ENCODE measurements at places on chromosomes 6 and 20.

DNA sequence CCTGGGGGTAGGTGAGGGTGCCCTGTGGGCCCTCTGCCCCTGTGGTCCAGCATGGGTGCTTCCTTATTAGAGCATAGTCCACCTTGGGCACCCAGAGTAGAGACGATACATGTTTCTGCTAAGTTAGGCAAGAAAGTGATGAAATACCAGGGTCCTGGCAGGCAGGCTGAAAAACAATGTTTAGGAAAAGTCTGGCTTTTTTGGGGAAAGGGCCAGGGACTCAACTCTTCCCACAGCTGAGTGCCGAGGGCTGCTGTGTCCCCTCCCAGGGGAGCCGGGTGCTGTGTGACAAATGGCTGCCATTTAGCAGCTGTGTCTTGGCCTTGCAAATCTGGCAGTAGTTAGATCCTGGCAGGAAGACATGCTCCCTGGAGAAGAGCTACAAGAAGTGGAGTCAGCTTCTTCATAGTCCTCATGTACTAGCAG is 61.5 kb downstream of the RREB1 start:
- no peak for DNase-seq

GRCh38 chr6:118864341-118865099 is 29.4 kb upstream of the ASF1A start:
- DNase-seq, result peak; percentile 28

DNA sequence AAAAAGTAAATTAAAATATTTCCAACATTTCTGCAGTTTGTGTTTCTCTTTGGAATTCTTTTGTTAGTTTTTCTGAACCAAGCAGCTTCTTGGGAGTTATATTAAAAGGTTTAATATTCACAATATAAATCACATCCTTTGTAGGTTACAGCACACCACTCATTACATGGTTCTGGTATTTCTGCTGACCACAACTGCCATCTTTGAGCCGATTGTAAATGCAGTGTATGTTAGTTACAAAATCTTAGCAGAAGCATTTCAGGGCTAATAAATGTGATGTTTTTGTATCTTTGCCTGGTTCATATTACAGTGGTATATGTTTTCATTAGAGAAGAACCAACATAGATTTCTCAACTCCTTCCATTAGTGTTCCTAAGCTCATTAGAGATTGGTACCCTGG is 19.1 kb upstream of the TSHZ2 start:
- DNase-seq, result no peak

- no peak for DNase-seq
Measured at GRCh38 chr20:6605055-6605935, 162.2 kb upstream of the BMP2 start.

DNA sequence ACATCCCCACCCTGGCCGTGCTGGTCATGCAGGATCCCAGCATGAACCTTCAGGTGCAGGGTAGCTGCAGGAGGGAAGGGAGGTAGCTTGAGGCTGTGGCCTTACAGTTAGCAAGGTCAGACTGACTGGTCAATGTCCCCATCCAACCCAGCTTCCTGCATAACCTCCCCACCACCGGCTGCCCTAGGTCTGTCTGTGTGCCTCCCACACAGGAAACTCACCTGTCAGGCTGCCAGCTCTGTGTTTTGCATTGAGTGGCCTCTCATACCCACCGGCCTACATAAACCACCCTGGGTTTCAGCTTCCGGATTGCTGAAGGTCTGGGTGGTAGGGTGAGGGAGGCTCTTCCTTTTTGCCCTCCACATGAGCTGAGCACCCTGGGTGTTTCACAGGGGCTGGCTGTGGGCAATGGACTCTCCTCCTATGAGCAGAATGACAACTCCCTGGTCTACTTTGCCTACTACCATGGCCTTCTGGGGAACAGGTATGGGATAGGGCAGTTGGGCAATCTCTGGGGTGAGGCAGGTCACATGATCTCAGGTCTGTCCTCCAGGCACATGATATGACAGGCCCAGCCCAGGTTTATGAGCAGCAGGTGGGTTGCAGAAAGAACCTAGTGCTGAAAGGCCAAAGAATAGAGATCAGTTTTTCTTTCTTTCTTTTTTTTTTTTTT is 1.8 kb downstream of the CTSA start:
- no peak for DNase-seq

GRCh38 chr6:163529605-163530004 is 115.1 kb downstream of the QKI start:
- no peak for DNase-seq

GRCh38 chr6:8731874-8732273 is 296.5 kb upstream of the SLC35B3 start:
- no peak for DNase-seq

- DNase-seq, result no peak
Measured at GRCh38 chr6:90288404-90288803, 8.2 kb downstream of the BACH2 start.

GRCh38 chr6:16729183-16729691 is 32.0 kb downstream of the ATXN1 start:
- DNase-seq, result peak; percentile 96

DNA sequence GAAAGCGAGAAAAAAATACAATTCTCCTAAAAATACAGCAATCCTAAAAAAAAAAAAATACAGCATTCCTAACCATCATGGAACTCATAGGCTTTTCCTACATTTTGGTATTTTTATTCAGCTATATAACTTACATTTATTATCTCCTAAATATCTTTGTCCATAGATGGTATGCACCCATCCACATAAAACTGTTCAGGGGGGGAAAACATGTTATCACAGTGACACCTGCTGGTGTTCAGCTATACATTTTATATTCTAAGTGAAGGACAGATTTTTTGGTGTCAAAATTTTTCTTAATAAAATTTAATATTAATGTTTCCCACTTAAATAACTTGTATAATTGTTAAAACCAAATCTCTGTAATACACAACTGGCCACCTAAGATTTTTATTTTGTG is 58.0 kb downstream of the BLOC1S5 start:
- DNase-seq, result peak; percentile 56

GRCh38 chr6:118551063-118552053 is 3.3 kb downstream of the PLN start:
- peak; percentile 78 for DNase-seq

DNA sequence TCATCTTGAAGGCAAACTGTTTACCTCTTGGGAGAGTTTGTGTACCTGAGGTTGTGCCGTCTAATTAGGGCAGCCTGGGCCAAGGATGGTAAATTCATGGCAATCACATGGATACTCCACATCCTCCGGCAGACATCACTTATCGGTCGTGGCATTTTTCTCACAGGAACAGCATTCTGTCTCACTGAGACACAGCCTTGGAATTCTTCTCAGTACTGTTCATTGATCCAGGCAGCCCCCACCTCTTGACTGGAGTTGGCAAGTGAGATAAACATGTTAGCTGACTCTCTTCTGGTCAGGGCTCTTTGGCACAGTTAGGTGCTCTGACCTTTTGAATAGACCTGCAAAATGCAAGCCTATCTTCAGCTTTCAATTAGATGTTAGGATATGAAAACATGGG is 511.4 kb upstream of the FLRT3 start:
- DNase-seq, result no peak

DNA sequence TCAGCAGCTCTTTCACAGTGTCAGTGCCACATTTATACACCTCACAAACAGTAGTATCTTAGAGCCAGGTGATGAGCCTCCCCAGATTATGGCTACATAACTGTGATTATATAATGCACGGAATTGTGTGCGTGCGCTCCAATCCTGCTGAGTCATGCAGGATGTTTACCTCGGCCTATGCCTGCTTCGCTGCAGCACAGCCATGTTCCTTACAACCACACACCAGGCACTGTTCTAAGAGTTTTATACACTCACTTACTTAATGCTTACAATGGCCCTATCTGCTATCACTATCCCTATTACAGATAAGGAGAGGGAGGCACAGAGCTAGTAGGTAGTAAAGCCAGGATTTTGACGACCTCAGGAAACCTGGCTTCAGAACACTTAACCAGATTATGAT is 7.3 kb downstream of the ZKSCAN3 start:
- no peak for DNase-seq

DNA sequence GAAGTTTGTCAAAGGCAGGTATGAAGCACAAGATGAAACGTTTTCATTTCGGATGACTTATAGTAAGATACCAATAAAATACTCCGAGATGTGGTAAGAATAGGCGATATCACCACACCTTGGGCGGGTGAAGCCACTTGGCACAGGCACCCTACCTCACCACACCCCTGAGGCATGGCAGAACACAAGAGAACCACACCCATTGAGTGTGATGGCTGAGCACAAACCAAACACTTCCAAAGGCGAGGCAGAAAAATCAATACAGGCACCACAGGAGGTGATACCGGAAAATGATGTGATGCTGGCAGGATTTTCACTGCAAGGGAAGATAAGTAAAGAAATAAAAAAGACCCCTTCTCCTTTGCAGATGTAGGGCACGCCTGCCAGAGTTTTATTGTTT is 332.9 kb upstream of the PRDM1 start:
- no peak for DNase-seq

DNA sequence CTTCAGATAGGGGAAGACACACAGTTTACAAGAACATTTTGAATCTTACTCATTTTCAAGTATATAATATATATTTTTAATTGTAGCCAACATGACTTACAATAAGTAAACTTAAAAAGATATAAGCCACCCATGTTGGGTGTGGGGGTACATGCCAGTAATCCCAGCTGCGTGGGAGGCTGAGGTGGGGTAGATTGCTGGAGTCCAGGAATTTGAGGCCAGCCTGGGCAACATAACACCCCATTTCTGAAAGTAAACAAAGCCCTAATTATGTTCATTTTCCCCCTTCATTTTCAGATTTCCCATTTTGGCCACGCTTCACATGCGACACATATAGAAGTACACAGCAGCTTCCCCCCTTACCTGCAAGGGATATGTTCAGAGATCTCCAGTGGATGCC is 30.5 kb downstream of the SERPINB6 start:
- DNase-seq, result no peak

DNA sequence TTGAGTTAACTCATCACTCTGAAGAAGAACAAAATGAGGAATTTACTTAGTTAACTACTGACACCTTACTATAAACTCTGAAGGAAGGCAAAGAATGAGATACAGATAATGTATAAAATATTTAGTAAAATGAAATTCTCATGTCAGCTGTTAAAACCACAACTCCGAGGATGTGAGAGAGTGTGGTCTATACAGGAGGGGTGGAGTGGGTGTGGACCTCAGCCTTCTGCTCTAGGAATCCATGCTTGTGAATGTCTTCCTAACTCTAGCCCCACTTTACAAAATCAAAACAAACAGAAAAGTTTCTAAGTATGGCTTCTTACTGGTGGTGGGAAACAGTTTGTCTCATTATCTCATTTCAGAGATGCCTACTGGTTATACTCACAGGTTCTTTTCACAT is 14.2 kb downstream of the PPP1R14C start:
- no peak for DNase-seq

DNA sequence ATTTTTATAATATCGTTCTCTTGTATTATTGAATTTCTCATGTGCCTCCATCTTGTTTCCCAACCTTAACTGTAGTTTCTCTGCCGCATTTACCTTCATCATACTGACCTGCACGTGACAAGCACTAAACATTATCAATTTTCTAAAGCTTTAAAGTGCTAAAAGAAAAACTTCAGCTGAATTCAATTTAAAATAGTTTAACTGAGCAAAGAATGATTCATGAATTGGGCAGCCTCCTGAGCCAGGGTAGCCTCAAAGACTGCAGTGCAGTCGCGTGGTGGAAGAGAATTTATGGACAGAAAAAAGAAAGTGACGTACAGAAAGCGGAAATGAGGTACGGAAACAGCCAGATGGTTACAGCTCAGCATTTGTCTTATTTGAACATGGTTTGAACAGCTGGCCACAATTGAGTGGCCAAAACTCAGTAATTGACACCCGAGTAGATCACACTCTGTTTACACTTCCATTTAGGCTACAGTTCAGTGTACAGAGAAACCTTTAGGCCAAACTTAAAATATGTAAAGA is 4.2 kb upstream of the ZDHHC14 start:
- DNase-seq, result no peak

- no peak for DNase-seq
Measured at GRCh38 chr6:138582573-138582972, 83.3 kb upstream of the NHSL1 start.

DNA sequence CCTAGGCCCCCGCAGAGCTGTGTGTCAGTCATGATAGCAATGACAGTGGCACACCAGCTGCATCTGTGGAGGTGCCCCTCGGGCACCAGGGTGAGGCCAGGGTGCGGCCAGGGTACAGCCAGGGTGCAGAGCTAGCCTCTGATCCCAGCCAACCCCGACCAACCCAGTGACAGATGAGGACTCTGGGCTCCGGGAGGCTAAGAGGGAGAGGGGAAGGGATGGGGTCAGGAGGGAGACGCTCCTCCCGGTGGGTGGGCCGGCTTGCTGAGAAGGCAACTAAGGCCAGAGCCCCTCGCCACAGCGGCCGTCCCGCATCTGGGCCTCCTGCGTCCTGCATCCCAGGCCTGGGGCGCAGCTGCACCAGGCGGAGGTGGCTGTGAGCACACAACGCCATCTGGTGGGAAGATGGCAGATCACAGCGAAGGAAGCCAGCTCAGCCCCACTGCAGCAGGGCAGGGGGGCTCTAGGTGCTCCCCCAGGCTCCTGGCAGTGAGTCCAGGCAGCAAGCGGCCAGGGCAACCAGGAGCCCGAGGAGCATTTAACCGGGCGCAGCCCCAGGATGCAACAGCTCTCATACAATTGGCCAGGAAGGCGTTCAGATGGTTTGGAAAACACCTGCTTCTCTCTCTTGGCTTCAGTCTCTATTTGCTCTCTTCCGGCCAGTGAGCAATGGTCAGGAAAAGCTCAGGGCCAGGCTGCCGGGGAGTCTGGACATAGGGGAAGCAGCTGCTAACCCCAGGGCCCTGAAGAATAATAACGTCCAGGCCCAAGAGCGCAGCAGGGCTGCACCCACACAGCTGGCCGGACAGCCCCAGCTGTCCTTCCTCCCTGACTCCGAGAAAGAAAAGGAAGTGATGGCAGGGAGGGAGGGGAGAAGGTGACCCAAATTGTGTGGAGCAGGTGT is 169.4 kb downstream of the TAF4 start:
- peak; percentile 7 for DNase-seq

- no peak for DNase-seq
Measured at GRCh38 chr6:47066418-47066817, 24.3 kb upstream of the ADGRF1 start.

GRCh38 chr6:56860475-56860874 is 94.4 kb upstream of the BEND6 start:
- DNase-seq, result no peak

DNA sequence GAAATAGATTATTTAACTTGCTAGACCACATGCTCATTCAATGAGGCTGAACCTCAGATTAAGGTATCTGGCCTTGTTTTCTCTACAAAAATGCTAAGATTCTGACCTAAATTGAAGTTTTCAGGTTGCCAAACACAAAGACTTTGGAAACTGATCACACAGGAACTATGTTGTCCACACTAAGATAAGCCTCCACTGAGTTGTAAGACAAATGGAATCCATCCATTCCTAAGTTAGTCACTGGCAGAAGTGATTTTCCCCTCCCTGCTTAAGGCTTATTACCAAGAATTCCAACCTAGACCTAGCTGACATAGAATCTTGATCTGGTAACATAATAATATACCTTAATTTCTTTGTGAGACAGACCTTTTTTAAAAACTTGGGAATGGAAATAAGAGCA is 608.1 kb downstream of the TENT5A start:
- DNase-seq, result no peak

- no peak for DNase-seq
Measured at GRCh38 chr6:124699038-124699437, 263.2 kb upstream of the RNF217 start.

- DNase-seq, result no peak
Measured at GRCh38 chr6:20128018-20128417, 84.3 kb downstream of the MBOAT1 start.
